Activated naive CD4-positive, alpha-beta T cell treated with Interleukin-2 at 50 U/mL for 16 hours (primary cell): ENCODE measurements at places on chromosomes 1 and 21.

- DNase-seq = no peak
Measured at GRCh38 chr1:33895396-33895795, 31.5 kb downstream of the HMGB4 start.

DNA sequence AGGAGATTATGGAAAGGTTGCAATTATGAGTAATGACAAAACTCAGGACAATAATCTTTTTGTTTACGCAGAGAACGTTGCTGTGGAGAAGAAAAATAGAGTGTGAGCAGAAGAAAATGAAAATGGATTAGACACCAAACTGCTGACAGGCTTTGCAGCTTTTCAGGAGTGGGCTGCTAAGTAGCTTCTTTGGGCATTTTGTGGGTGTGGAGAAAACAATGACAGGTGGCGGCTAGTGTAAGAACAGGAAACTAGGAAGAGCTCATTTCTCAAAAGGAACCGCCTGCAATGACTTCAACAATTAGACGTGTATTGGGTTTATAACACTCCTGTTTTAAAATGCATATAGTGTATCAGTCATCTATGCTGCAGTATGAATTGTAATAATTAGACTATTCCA is 18.3 kb upstream of the PALMD start:
- no peak for DNase-seq

- no peak for DNase-seq
Measured at GRCh38 chr1:115428676-115429075, 90.6 kb upstream of the NGF start.

DNA sequence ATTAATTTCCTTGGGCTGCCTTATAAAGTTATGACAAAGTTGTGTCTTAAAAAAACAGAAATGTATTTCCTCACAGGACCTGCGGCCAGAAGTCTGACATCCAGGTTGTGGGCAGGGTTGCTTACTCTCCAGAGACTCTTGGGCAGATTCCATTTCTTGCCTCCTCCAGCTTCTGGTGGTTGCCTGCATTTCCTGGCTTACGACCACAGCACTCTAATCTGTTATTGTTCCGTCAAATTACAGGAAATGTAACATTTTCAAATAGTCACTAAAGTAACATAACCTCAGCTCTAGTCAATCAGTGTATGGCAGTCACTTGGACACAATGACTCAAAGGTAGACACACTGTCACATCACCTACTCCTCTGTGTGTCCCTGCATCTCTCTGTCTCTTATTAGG is 226.8 kb downstream of the DNAH14 start:
- no peak for DNase-seq

- no peak for DNase-seq
Measured at GRCh38 chr1:36863500-36863899, 170.8 kb downstream of the GRIK3 start.

DNA sequence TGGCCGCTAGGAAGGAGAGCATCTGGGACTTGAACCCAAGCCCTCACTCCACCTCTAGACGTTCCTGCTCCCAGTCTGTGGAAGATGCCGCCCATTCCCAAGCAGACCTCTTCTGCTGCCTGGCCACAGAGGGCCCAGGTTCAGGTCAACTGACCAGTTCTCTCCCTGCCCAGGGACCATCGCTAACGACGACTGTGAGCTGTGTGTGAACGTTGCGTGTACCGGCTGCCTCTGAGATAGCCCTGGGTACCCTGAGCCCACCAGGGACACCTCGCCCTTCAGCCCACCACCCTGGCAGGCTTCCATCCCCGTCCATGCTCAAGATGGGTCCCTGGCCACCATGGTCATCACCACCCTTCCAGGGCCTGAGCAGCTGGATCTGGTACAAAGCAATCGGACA is 2.2 kb downstream of the GUCA2B start:
- no peak for DNase-seq

DNA sequence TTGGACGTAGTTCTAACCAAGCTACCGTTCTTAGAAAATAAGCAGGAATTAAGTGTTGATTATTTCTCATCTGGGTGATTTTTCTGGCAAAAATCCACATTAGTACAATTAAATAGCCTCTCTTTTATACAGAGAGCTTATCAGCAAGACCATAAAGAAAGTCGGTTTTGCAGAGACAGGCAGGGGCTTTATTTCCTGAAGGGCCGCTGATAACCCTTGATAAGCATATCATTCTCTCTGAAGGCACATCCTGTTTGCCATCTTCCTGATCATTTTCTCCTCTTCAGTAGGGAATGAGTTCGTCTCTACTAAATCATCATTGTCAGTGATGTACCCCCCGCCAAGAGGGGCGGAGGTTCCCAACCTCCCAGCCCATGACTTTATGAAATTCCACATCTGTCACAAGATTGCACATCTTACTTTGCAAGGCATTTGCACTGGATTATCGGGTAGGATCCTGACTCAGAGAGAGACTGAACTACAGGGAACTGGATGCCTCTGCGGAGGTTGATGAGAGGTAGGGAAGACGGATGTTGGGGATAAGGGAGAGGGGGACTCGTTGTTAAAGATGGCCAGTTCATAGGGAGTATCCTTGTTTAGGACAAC is 115.7 kb downstream of the KCNJ6 start:
- DNase-seq = no peak

DNA sequence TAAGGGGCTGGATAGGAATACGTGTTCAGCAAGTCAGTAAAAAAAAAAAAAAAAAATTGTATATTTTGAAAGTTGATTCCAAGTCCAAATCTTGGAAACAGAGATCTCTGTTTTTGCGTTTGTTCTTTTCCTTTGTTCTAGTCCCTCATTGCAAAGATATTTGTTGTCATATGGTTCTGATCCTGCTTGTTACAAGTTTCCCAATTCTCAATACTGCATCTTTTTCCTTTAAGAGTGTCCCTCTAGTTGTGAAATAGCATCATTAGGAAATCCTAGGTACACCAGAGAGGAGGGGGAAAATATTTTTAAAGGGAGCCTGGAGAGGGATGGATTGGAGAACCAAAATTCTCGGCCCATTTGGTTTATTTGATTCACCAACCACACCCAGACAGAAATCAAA is 152.2 kb upstream of the C1orf105 start:
- no peak for DNase-seq

GRCh38 chr1:54768093-54768492 is 3.8 kb upstream of the PARS2 start:
- no peak for DNase-seq

GRCh38 chr1:30600706-30601105 is 122.7 kb downstream of the MATN1 start:
- no peak for DNase-seq

DNA sequence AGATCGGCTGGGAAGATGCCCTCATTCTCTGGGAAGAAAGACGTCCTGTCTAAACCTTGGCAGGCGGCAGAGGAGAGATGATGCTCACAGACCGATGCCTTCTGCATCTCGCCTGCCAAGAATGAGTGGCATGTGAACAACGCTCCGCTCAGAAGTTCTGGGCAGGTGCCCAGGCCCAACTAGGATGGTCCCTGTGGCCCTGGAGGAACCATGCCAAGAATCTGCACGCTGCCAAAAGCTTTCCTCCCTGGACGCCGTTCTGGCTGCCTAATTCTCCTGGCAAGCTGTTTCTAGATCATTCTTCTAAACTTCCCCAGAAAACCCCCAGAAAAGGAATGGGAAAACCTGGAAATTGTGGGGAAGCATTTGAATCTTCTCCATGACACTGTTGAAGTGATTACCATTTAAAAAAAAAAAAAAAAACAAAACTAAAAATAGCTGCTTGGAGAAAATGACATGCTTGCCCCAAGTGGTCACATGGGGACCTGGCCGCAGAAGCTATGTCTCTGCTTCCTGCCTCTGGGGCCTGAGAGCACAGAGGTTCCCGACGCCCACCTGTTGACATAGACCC is 440.9 kb downstream of the PRDM2 start:
- no peak for DNase-seq

GRCh38 chr1:81226603-81226928 is 574.2 kb upstream of the ADGRL2 start:
- no peak for DNase-seq

DNA sequence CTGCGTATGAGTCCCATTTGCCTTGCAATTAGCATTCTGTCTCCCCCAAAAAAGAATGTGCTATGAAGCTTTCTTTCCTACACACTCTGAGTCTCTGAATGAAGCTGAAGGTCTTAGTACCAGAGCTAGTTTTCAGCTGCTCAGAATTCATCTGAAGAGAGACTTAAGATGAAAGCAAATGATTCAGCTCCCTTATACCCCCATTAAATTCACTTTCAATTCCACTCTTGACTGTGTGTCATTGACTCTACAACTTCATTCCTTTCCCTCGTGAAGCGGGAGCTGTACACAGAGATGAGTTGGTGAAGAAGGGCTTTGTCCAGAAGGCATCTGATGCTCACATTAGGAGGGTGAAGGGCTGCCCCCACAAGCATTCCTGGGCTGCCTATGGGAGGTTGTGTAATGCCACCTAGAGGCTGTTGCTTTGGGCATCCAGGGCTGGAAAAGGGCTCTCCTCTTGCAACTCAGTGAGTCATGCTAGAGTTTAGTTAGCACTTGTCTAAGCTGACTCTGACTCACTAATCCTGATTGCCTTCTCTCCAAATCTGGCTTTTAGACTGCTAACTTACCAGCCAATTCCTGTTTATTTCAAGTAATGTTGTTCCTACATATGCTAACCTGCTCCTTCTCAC is 1.8 kb downstream of the SPRR1B start:
- DNase-seq = no peak

- no peak for DNase-seq
Measured at GRCh38 chr1:189774721-189775287, 702.9 kb downstream of the BRINP3 start.
